ENCODE measurements at places on chromosomes 3 and 15.

GRCh38 chr3:16993227-16993626 is 108.5 kb downstream of the PLCL2 start:
- no peak for DNase-seq

DNA sequence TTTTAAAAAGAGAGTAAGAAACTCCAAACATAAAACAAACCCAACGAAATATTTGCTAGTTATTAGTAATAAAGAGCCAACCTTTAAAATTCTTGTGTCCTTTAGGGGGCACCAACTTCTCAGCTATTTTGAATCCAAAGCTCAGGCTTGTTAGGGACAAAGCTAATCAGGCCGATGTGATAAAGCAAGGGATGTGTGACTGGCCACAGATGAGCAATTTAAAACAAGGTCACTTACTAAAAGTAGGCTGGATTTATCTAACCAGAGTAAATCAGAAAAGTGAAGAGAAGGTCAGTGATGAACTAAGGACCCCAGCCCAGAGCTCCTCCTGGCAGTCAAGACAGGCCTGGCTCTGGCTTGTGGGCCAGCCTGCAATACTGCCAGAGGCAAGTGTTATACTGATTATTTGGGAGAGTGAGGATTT is 108.5 kb downstream of the CYP19A1 start:
- no peak for DNase-seq

DNA sequence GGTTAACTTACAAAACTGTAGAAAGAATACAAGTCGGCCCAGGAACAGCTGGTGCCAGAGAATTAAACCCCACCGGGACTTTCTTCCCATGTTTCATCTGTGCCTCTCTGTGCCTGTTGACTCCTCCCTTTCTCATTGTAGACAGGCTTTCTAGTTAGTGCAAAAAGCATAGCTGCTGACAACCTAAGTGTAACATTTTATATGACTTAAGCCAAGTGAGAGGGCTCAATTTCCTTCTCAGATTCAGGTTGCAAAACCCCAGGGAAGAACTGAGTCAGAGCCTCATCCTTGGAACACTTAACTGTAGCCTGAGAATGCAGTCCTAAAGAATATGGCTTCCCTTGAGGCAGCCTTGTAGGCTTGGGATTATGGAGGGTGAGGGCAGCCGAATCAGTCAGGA is 302.5 kb upstream of the AZI2 start:
- no peak for DNase-seq

- no peak for DNase-seq
Measured at GRCh38 chr3:16788440-16789056, 96.2 kb upstream of the PLCL2 start.

DNA sequence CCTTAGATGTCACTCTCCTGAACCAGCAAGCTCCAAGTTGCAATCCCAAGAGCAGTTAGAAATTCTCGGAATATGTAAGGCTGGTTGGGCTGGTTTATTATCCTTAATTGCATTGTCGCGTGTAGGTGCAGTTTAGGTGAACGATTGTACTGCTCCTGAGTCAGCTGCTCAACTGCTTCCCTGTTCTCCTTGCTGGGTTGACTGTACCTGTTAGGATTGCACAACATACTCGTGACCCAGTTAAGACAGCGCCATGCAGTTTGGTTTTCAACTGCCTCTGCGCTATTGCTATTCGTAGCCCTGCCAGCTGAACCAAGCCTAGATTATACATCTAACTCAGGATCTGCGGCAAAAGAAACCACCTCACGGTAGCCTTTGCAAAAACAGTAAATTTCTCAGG is 41.0 kb downstream of the BCL2L10 start:
- DNase-seq: no peak

- no peak for DNase-seq
Measured at GRCh38 chr3:59440285-59441028, 390.6 kb upstream of the CFAP20DC start.

- DNase-seq: no peak
Measured at GRCh38 chr3:157238457-157238856, 78.5 kb upstream of the CCNL1 start.

DNA sequence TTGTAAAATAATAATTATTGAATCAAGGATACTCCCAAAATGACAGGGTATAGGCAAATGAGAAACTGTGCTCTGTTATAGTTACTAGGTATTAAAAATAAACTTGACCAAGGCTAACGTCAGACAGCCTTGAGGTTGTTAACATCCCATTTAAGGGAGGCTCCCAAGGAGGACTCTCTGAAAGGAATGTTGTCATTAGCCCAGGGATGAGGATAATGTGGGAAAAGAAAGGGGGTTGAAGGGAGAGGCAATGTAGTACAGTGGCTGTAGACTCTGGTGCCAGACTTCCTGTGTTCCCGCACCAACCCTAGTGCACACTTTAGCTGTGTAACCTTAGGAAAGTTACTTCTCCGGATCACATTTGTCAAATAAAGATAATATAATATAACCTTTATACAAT is 47.0 kb upstream of the RARB start:
- DNase-seq: peak; percentile 18

DNA sequence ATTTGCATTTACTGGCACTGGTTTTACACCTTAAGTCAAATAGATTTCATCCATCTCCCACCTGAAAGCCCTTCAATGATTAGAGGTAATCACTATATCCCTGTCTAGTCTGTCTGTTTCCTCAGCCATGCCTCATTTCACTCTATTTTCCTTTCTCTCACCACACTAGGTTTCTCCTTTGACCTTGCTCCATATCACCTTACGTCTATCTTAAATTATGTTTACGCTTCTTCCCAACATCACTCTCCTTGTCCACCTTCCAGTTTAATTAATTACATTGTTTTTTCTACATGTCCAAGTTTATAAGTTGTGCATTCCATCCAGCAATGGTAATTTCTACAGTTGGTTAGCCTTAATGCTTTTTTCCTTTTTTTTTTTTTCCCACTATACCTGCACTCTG is 396.7 kb upstream of the PDZRN3 start:
- DNase-seq: no peak

GRCh38 chr3:127978636-127979035 is 63.6 kb downstream of the KBTBD12 start:
- DNase-seq: no peak

DNA sequence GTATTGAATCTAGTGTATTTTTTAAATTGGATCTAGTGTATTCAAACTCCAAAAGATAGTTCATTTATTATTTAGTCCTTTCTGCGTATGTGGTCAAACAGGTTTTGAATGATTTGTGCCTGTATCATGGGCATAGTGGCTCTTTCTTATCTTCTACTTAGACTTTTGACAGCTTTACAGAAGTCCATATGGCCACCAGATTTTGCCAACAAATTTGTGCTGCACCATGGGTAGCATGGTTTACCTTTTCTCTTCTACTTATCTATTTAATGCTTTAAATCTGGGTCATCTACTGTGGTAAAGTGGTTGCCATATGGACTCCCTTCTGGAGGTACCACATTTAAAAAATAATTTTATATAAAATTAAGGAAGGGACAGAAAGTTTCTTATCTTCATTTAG is 66.9 kb upstream of the CADM2 start:
- no peak for DNase-seq

DNA sequence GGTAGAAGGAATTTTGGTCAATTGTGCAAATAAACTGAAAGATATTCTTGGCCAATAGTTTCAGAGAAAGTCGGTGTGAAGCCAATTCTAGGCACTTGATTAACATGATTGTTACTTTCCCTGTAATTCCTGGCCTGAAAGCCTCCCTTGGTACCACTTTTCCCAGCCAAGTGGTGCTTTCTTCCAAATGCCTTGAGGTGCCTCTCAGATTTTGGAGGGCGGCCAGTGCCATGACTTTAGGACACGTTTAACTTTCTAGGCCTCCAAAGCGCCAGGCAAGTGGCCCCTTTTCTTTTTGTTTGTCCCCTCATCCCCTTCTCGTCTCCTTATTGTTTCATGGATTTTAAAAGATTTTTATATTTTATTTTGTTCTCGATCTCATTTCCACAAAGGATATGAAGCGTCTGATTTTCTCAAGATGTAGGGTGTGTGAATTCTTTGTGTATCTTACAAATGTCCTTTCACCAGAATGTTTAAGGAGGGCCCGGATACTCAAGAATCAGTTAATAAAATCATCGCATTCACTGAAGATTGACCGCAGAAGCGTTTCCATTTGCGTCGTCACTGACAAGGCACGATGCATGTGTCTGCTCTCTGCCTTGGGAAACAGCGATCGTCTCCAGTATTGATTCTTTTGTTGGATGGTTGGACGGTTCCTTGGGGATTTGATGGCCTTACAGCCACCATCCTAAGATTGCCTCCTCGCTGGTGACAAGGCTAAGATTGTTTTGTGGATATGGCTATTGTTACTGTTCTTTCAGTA is 87.8 kb downstream of the ASB7 start:
- no peak for DNase-seq

GRCh38 chr3:156675830-156676767 is 1.7 kb downstream of the TIPARP start:
- peak; percentile 65 for DNase-seq

DNA sequence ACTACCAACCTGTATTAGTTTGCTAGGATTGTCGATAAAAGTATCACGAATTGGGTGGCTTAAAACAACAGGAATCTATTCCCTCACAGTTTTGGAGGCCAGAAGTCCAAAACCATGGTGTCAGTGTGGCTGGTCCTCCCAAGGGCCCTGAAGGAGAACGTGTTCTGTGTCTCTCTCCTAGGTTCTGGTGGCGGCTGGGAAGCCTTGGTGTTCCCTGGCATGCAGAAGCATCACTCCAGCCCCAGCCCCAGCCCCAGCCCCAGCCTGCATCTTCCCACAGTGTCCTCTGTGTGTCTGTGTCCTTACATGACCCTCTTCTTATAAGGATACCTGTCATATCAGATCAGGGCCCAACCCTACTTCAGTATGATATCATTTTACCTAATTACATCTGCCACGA is 272.5 kb upstream of the LYSMD4 start:
- no peak for DNase-seq

DNA sequence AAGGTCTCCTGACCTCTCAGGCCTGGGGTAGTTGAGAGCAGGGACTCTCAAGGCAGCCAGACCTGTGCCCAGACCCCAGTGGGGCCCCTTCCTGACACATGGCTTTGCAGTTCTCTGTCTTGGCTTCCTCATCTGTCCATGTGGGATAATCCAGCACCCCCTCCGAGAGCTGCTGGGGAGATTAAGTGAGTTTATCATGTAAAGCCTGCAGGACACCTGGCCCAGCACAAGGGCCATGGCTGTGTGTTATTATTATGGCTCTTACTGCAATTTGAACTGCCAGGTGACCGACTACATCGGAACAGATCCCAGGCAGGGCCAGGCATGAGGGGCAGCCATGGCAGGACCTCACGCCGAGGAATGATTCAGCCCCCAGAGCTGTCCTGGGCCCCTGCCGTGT is 12.6 kb downstream of the DUSP7 start:
- DNase-seq: no peak

All from SJSA1 (cell line).